ENCODE measurements at places on chromosomes 5 and 9. TPM values are rescaled to one million over a fixed set of nuclear protein-coding genes. Genes with fewer than 3 reads are reported as not detected.

- DNase-seq, result no peak
- H3K36me3 ChIP-seq, result no peaks in the 10 kb centered on the region
- no peak overlapping the region for H3K4me3 ChIP-seq
- H3K4me1 ChIP-seq, result no peaks in the 10 kb centered on the region
These were observed 112.3 kb downstream of the MARCHF3 start for GRCh38 chr5:126917918-126918614.

DNA sequence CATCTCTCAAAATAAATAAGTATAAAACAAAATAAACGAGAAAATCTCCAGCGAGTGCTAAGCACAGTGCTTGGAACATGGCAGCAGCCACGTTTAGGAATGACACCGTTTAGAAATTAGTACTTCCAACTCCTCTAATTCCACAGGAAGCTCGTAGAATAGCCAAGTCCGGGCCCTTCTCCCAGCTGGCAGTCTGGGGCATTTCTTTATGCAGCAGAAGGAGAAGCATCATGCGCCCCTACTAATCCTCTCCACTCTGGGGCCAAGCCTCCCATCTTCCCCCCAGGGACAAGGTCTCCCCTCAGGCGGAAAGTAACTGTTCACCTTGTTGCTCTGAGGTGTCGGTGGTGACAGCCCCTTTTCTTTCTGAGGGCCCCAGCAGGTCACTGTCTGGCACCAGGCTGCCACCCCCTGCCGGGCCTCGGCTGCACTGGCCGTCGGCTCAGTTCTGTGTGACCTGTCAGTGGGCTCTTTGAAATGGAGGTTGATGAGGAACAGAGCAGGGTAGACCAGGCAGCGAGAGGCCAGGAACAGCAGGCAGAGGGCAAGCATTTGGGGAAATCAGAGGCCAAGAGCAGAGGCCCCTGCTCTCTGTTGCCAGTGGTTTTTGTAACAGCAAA lies 113.5 kb upstream of the WWC1 start:
- peak overlapping the region; percentile 23 for H3K27ac ChIP-seq
- H3K4me3 ChIP-seq, result no peak overlapping the region

DNA sequence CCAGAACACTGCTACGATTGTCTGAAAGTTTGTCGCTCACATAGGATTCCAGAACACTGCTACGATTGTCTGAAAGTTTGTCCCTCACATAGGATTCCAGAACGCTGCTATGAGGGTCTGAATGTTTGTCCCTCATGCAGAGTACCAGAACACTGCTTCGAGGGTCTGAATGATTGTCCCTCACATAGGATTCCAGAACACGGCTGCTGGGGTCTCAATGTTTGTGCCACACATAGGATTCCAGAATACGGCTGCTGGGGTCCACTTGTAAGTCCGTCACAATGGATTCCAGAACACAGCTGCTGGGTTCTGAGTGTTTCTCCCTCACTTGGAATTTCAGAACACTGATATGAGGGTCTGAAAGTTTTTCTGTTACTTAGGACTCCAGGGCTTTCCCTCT lies 203.3 kb downstream of the FOXD4L6 start:
- H3K36me3 ChIP-seq, result no peaks in the 10 kb centered on the region
- peak; percentile 59 for DNase-seq
- H3K27ac ChIP-seq, result no peak overlapping the region
- no peaks in the 10 kb centered on the region for H3K27me3 ChIP-seq
- H3K4me1 ChIP-seq, result no peaks in the 10 kb centered on the region

GRCh38 chr5:171895081-171895480 lies 109.5 kb downstream of the SMIM23 start:
- no peak overlapping the region for H3K4me3 ChIP-seq
- H3K4me1 ChIP-seq, result peaks cover 10% of the 10 kb centered on the region
- H3K27me3 ChIP-seq, result no peaks in the 10 kb centered on the region
- no peak for DNase-seq
- no peak overlapping the region for H3K27ac ChIP-seq

DNA sequence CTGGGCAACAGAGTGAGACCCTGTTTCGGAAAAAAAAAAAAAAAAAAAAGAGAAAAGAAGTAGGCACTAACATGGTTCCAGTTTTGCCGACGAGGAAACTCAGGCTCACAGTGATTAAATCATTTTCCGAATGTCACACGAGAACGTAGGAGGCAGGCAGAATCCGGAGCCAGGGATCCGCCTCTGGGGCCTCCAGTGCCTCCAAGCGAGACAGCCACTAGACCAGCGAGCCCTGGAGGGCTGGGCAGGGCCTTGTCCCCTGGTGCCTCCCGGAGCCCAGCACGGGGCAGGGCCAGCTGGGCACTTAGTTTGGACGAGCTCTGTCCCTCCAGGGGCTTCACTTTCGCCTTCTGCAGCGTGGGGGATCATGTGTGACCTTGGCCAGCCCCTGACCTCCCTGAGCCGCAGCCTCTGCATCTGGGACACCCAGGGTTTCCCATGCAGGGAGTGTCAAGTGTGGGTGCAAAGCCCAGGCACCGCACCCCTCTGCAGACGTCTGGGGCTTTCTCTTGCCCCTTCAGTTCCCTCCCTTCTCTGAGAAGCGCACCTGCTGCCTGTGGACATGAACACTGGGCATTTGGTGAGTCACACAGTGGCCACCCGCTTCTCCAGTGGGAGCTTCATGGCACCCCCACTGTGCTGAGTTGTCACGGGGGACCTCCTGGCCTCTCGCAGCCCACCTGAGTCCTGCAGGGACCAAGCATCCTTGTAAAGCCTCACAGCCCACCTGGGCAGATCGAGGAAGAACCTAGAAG lies 80.3 kb downstream of the RXRA start:
- peaks cover 10% of the 10 kb centered on the region for H3K36me3 ChIP-seq
- peak overlapping the region; percentile 87 for H3K27ac ChIP-seq
- peaks cover 5% of the 10 kb centered on the region for H3K4me1 ChIP-seq
- DNase-seq, result peak; percentile 75
- H3K4me3 ChIP-seq, result no peak overlapping the region

GRCh38 chr5:143543358-143544255 lies 140.1 kb upstream of the NR3C1 start:
- no peaks in the 10 kb centered on the region for H3K27me3 ChIP-seq
- H3K4me1 ChIP-seq, result no peaks in the 10 kb centered on the region
- H3K36me3 ChIP-seq, result no peaks in the 10 kb centered on the region

ZBED3 gene
- total RNA-seq, result 4.3 TPM

NPM1 gene
- 271 TPM for total RNA-seq
